Stimulated activated naive CD4-positive, alpha-beta T cell treated with Interleukin-2 at 50 U/mL for 16 hours (primary cell): ENCODE measurements at places on chromosomes 16 and 17.

GRCh38 chr16:149024-149660 lies 3.3 kb upstream of the HBZ start:
- DNase-seq: no peak

GRCh38 chr17:19398301-19399181 lies 11.6 kb upstream of the MFAP4 start:
- DNase-seq: no peak

- no peak for DNase-seq
Measured at GRCh38 chr16:74585846-74586443, 21.0 kb downstream of the GLG1 start.

GRCh38 chr17:41660221-41660711 lies 28.4 kb upstream of the EIF1 start:
- DNase-seq: no peak

GRCh38 chr17:10748531-10749181 lies 18.8 kb upstream of the TMEM220 start:
- DNase-seq: no peak

DNA sequence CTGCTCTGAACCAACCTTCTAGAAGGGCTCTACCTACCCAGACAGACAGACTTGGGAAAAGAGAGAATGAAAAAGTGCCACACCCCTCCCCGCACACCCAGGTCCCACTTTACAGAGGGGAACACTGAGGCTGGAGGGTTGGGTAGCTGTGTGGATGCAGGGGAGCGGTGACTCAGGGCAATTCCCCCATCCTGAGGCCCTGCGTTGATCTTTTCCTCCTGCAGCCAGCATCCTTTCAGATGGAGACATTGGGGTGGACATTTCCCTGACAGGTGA lies 10.0 kb downstream of the CETP start:
- no peak for DNase-seq

DNA sequence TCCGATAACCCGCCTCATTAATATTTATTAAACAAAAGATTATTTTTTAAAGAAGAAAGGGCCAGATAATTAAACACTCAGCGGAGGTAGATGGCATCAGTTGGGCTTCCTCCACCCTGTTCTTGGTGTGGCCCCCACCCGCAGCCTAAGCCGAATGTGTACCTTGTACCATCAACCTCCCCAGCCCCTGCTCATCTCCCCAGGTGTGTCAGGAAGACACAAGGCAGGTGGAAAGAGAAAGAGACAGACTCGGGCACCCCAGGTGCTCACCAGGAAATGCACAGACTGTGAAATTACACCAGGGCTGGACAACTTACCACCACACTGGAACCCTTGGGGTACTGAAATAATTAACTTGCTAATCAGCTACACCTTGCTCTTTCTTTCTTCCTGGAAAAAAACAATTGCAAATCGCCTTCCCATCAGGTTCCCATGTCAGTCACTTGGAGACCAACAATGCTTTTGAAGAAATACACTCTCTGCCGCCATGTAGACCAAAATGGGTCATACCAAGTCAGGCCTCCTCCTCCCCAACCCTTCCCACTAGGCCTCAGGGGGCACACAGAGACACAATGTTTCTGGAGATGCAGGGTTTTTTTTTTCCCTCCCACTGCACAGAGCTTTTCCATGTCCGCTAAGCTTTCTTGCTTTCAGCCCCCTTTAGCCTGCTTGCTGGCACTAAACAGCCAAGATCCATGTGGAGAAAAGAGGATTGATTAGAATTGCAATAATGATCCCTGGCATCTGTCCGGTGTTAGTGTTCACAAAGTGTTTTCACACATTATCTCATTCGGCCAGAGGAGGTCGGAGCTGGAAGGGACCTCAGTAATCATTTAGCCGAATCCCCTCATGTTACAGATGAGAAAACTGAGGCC lies 8.6 kb upstream of the LHX1 start:
- DNase-seq: no peak

DNA sequence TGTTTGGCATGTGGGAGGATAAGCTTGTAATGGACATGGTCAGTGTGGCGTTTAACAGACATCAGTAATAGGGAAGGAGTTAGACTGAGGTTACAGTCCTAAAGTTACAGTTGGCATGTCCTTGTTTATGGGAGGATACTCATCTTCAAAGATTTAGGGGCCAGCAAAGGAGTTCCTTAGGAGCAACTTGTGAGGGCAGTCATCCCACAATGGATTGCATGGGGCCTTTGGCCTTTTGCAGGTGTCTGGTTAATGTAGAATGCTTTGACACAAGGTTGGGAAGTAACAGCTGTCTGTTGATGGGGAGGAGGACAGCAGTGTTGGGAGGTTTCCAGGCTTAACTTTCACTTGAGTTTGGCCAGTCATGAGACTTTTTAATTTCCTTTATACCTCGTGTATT lies 2.2 kb downstream of the NUBP1 start:
- no peak for DNase-seq

DNA sequence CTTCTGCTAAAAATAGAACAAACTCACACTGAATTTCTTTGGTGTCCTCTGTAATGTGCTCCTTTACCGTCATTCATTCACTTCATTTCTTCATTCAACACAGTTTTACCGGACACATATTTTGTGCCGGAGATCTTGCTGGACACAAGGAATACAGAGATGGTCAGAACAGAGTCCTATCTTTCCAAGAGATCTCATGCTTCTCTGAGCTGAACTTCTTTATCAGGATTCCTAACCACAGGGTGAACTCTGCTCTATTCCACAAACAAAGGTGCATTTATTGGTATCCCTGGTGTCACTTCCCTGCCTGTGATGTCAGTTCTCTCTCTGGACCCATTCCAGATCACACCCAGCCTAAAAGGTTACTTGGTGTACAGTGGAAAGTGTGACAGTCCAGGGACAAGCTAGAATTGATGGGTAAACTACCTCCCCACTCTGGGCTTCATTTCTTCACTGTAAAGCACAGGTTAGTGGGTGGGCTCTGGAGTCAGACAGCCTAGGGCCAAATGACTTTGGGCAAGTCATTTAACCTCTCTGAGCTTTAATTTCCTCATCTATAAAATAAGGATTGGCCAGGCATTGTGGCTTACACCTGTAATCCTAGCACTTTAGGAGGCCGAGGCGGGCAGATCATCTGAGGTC lies 4.2 kb downstream of the IFI35 start:
- no peak for DNase-seq

DNA sequence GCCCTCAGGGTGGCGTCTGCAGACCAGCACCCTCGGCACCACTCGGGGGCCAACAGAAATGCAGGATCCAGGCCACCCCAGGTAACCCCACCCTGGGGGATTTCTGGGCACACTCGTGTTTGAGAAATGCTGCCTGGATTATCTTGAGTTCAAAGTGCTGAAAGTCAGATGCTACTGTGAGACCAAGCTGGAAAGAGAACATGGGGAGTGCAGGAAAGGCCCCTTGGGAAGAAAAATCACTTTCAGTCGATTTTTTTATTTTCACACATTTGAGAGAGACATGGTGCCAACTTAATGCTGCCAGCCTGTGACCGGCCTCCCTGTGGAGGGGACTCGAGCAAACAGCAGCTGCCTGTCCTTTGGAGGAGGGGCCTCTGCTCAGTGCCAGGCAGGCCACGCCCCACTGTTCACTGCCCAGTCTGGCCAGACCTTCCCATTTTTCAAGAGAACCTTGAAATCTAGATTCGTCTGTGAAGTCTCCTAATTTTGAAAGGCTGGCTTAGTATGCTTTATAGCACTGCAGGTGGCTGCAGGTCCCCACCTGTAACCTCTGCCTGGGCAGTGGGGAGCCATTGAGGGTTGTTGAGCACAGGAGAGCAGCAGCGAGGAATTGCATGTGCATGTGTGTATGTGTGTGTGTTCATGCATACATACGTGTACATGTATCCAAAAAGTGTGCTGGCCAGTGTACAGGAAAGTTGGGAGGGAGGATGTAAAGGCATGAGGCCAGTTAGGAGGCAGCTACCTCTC lies 70.7 kb upstream of the PLCG2 start:
- no peak for DNase-seq

- DNase-seq: no peak
Measured at GRCh38 chr16:70730944-70731343, 45.1 kb upstream of the MTSS2 start.
